Mesothelial cell of epicardium (in vitro differentiated cells): ENCODE measurements at places on chromosomes 1 and 21. TPM values are rescaled to one million over a fixed set of nuclear protein-coding genes. Genes with fewer than 3 reads are reported as not detected.

Gene KCNT2
- 25.6 to 26.4 TPM (median 26.0 TPM) in 3 replicates for total RNA-seq

Gene ECM1
- 4.9 to 5.0 TPM (median 4.9 TPM) in 3 replicates for total RNA-seq

Gene CHI3L1
- 0.13 to 0.32 TPM (median 0.22 TPM) in 3 replicates for total RNA-seq

Gene PRKACB
- total RNA-seq, result 37.8 to 40.1 TPM (median 38.5 TPM) in 3 replicates
